ENCODE measurements at places on chromosomes 3 and 15. TPM values are rescaled to one million over a fixed set of nuclear protein-coding genes. Genes with fewer than 3 reads are reported as not detected.
A peak's percentile ranks its signal among the peaks of the same experiment; 100 is the strongest.

DNA sequence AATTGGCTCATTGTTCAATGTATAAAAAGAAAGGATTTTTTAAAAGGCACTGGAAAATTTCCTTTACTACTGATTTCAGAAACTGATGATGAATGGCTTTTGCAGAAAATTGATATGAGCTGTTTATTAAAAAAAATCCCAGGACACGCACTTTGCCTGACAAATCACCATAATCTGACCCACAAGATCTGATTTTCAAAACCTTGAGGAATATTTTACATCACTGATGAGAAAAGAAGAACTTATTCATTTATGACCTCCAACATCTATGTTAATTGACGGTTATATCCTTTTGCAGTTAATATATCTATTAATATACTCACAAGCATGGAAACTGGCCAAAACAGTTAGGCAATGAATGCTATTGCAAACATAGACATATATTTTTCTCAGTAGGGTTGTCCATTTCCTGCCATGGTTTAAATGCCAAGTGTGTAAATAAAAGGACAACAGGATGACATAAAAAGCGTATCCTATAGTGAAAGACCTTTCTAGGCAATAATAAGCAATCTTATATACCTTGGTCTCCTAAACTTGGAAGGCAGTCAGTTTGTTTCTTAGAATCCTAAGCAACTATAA is 109.7 kb upstream of the SLC7A14 start:
- DNase-seq = no peak

GRCh38 chr3:149566292-149566975 is 91.4 kb downstream of the WWTR1 start:
- DNase-seq = no peak

DNA sequence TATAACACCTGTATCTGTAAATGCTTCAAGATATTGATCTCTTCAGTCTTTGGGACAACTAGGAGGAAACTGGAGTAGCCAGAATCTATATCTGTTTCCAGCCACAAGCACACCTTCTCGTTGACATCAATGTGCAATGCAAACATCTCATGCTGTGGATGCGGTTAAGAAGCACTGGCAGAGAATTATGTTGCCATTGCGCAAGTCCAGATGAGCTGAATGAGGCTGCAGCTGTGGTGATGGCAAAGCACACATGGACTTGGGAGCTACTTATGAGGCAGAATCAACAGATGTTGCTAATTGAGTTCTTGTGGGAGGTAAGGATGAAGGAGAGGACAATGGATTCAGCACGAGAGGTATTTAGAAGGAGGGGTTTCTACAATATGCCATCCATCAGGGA is 90.9 kb downstream of the STRIT1 start:
- no peak for DNase-seq

GRCh38 chr15:64975390-64975789 is 14.3 kb downstream of the SPG21 start:
- no peak for DNase-seq

GRCh38 chr3:25635038-25635437 is 29.7 kb downstream of the TOP2B start:
- DNase-seq = no peak

- peak; percentile 69 for DNase-seq
These were observed 41.6 kb downstream of the IQSEC1 start for GRCh38 chr3:13031621-13032020.

DNA sequence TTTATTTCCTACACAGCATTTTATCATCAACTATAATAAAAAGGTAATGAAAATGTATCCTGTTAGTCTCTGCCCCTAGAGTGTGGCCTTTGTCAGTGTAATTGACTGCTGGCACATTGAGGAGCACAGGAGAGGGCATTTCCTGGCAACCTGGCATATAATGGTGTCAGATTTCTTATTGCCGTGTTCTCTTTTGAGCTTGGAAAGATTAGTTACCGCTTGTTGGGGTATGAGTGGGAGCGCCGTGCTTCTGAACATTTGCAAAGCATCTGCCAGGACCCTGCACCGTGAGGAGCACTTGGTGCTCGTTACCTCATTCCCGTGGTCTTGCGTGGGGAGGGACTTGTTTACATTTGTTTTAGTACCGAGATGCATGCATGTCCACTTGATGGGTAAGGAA is 124.4 kb downstream of the PTPRG start:
- DNase-seq = no peak

DNA sequence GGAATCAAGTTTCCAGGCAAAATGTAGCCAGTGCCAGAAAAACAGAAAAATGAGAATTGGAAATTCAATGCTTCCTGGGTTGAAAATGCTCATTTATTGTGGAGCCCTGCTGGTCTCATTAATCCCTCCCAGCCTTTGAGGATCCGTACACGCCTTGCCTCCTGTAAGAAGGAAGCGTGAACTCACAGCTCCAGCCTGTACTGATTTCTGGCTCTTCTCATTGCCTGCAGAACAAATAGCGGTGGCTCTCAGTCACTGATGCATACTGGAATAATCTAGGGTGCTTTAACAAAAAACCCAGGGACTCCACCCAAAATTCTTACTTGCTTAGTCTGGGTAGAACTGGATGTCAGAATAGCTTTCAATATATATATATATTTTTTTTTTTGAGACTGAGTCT is 29.3 kb upstream of the SLC24A5 start:
- DNase-seq = no peak

DNA sequence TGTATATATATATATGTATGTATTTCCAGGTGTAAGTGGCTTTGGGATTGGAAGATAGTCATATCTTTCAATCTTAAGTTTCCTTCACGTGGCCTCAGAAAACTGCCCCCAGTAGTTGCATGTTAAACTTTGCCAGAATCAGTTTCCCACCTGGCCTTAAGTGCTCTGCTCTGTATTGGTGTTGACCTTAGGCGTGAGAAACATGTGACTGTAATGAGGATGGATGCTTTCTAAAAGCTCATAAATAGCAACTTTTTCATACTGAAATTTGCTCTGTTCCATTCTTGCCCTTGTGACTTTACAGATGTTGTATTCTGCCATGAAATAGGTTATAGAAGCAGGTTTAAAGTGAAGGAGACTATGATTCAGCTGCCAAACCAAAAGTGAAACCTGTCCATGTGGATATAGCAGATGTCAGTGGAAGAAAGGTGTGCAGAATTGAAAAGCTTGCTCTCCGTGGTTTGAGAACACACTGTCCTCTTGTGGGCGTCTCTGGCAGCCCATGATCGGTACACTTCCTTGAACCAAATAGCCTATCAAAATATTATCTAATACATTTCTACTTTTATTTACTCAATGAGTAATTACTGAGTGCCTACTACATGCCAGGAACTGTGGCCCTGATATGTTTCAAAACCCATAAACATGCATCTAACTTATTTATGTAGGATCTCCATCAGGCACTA is 15.8 kb downstream of the SCG5 start:
- DNase-seq = no peak

DNA sequence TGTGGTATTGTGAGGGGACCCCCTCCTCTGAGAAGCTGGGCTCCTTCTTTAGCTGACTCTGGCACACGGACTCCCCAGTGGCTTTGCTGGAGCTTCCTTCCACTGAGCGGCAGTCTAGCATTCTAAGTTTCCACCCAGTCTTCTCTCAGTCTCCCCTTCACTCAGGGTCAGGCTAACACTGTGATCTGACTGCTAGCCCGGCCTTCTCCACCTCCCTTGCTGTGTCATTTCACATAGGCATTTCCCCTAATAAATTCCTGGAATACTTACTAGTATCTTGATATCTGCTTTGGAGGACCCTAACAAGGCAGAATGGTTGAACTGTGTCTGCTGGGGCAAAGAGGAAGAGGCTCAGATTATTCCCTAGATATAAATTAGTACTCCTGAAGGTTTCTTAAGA is 106.2 kb upstream of the THBS1 start:
- no peak for DNase-seq

GRCh38 chr3:11601446-11602238 is 42.1 kb downstream of the VGLL4 start:
- peak; percentile 59 for DNase-seq

DNA sequence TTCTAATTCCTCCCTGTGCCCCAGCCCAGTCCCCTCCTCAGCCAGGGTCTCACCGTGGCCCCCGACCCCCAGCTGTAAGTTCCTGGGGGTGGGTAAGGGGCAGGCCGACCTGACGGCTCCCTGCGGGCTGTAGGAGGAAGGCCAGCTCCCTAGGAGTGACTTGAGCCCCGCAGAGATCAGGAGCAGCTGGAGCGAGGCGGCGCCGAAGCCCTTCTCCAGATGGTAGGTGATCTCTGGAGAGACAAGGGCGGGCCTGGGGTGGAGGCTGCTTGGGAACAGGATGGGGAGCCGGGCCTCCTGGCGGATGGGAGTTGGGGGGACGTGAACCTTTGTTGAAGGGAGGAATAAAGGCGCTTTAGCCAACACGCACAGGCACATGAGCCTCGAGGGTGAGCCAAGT is 4.2 kb downstream of the SLC28A1 start:
- DNase-seq = peak; percentile 71

The CCR8 gene
- not detected for total RNA-seq

The C3orf20 gene
- total RNA-seq = 0.04 TPM

The SAMMSON gene
- 0.04 TPM for total RNA-seq

The IQCH gene
- 1.3 TPM for total RNA-seq

Data from H7 (cell line).